Cortex of kidney (tissue), 1 donor: ENCODE measurements at places on chromosomes 3 and 15.

DNA sequence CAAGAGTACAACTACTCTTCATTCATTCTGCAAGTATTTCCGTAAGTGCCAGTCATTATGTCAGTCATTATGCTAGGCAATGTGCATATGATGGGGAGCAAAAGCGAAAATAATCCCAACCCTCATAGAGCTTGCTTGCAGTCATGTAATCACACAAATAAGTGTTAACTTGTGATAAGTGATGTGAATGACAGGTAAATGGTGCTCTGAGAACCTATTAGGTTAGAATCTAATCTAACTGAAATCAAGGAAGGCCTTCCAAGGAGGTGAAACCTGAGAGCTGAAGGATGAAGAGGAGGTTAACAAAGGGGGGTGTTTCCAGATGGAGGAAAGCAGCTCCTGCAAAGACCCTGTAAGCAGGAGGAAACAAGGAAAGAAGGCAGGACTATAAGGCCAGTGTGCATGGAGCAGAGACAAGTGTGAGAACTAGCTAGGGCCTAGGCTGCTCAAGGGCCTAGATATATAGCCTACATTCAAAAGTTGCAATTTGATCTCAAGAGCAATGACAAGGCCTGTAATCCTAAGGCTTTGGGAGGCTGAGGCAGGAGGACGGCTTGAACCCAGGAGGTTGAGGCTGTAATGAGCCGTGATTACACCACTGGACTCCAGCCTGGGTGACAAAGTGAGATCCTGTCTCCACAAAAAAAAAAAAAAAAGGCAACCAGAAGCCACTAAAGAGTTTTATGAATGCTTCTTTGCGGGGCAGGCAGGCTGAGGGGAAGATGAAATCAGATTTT, 5.3 kb downstream of the PTPN9 start:
- no peak for DNase-seq

- DNase-seq: no peak
Observed at GRCh38 chr3:127164615-127165014, 28.3 kb upstream of the PRR23E start.

GRCh38 chr3:97138914-97139541, 324.6 kb downstream of the EPHA6 start:
- no peak for DNase-seq

DNA sequence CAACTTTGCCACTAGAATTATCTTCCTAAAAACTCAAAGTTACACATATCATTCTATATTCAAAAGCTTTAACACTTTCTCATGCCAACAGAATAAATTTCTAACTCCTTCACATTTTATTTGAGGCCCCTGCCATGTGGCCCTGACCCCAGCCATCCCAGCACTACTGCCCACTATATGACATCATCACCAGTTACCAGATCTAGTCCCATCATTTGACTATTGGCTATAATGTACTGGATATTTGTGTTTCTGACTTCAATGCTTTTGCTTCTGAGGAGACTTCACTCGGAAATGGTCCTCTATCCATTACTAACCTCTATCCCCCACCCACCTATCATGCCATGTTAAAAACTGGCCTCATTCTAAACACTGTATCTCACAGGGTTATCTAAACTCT, 23.6 kb downstream of the UBE3A start:
- DNase-seq: no peak
